ENCODE measurements at places on chromosomes 2 and 18. TPM values are rescaled to one million over a fixed set of nuclear protein-coding genes. Genes with fewer than 3 reads are reported as not detected.

- no peaks in the 10 kb centered on the region for H3K4me1 ChIP-seq
- peaks cover 4% of the 10 kb centered on the region for H3K27me3 ChIP-seq
- H3K27ac ChIP-seq: no peak overlapping the region
- DNase-seq: no peak
- no peaks in the 10 kb centered on the region for H3K36me3 ChIP-seq
- no peak overlapping the region for H3K4me3 ChIP-seq
These were observed 162.0 kb downstream of the SPP2 start for GRCh38 chr2:234212534-234212933.

Gene DSG1
- 2.6 TPM for total RNA-seq

- no peak overlapping the region for H3K4me3 ChIP-seq
- no peak for DNase-seq
- peaks cover 19% of the 10 kb centered on the region for H3K4me1 ChIP-seq
- no peaks in the 10 kb centered on the region for H3K36me3 ChIP-seq
These were observed 75.7 kb upstream of the TFCP2L1 start for GRCh38 chr2:121360566-121361300.

Gene EFHD1
- total RNA-seq: 13.2 TPM

All from heart right ventricle (tissue), 16 donors.